ENCODE measurements at places on chromosomes 3 and 15. TPM values are rescaled to one million over a fixed set of nuclear protein-coding genes. Genes with fewer than 3 reads are reported as not detected.

THAP10 gene
- total RNA-seq, result 3.6 TPM

SPSB4 gene
- 6.9 TPM for total RNA-seq

ATP2B2 gene
- 0.31 TPM for total RNA-seq

GLCE gene
- total RNA-seq, result 9.2 TPM

CHL1 gene
- 67.0 TPM for total RNA-seq
